Stimulated activated CD8-positive, alpha-beta memory T cell treated with anti-CD3 and anti-CD28 coated beads, Interleukin-12 subunit alpha, Interleukin-12 subunit beta, amount 100 ng/mL, for 1 hour (primary cell): ENCODE measurements at places on chromosomes 1 and 21.

DNA sequence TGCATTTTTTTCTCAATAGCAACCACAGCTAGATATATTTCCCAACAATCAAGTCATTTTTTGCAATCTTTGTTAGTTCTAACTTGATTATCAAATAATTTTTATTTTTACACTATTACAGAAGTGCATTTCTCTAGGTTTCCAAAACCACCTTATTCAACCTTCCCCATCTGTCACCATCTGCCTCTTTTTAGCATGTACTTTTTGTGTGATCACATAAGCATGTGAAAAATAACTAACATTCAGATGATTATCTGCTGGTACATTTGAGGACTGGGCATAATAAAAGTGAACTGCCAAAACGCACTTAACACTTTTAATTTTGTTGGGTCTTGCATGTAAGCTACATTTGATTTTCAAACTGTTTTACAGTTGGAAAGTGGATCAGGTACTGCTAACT, 291.5 kb downstream of the AKT3 start:
- no peak for DNase-seq

GRCh38 chr1:187383366-187383765, 554.6 kb downstream of the PLA2G4A start:
- DNase-seq, result no peak

DNA sequence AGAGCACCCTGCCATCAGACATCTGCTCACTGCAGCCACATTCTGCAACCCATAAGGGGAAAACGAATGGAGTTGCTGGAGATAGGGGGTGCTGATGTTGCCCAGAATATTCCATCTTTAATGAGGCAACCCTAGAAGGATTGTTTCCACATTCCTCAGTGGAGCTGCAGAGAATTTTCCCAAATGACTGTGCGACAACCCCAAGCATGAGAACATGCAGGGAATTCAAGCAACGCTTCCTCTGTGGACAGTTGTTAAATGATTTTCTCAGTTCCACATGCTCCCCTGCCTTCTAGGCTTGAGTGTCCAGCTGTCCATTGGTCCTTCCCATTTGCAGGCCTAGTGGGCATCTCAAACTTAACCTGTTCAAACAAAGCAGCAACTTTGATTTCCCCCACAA, 20.5 kb upstream of the UBL4B start:
- DNase-seq, result no peak

DNA sequence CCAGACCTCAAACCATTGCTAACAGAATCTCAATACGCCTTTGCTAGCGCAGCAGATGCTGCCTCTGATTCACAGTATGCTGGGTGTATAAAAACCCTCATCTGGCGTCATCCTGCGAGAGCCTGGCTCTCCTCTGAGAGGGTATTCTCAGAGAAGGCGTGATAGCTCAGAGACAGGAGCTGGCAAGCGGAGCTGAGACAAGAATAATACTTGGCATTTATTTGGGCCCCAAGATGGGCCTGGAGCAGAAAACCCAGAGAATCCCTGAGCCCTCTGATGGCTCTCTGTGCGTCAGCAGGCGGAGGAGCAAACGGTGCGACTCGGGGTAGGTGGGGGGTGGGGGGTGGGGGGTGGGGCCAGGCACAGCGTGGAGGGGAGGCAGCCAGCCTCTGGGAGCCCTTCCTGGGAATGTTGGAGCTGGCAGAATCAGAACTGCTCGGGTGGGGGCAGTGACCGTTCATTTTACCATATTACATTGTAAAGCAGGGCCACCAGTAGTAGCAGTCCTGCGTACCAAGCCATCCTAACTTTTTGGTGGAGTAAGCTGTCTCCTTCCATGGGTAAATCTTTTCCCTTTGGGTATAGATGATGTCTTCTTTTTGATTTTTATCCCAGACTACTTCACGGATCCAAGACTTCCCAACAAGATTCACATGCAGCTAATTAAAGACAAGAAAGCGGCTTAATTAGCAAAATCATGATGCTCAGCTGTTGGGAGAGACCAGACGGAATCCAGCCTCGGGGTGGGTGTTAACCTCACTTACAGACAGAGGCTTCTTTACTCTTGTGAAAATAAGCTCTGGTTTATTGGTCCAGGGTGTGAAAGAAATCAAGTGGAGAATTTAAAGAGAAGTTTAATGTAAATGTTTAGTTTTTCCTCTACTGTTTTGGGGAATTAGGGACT, 7.1 kb downstream of the RIIAD1 start:
- no peak for DNase-seq

DNA sequence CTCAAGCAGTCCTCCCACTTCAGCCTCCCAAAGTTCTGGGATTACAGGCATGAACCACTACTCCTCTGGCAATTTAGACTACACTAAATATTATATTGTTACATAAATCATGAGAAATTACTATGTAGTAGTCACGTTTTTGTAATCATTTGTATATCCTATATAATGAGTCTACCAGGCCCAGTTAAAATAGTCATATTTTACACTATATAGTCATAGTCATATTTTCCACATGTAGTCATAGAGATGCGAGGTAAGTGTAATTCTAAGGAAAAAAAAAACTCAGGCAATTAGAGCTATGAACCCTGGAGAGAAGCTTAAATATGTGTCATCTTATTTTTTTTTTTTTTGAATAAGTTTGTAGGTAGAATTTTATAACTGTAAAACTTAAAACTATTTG, 90.0 kb downstream of the FNBP1L start:
- no peak for DNase-seq

DNA sequence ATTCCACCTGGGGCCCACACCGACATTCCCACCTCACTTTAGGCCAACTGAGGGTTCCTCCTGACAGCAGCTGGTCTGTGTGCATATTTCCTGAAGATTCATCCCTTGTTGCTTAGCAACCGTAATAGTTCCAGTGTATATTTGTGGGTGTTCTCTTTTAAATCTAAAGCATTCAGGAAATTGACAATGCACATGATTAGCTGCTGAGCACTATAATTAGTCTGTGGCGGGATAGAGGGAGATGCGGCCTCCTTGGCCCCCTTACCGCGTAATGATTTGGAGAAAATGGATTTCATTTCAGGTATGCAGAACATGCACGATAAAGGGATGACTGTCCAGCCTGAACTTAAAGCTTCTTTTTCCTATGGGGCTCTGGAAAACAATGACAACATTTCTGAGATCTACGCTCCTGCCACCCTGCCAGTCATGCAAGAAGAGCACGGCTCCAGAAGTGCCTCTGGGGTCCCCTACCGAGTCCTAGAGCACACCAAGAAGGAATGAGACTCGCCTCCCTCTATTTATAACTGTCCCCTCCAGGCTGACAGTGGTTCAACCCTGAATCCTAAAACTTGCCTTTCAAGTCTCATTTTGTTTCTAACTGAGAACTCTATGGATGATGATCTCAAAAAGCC, 33.8 kb upstream of the RCAN3 start:
- no peak for DNase-seq

DNA sequence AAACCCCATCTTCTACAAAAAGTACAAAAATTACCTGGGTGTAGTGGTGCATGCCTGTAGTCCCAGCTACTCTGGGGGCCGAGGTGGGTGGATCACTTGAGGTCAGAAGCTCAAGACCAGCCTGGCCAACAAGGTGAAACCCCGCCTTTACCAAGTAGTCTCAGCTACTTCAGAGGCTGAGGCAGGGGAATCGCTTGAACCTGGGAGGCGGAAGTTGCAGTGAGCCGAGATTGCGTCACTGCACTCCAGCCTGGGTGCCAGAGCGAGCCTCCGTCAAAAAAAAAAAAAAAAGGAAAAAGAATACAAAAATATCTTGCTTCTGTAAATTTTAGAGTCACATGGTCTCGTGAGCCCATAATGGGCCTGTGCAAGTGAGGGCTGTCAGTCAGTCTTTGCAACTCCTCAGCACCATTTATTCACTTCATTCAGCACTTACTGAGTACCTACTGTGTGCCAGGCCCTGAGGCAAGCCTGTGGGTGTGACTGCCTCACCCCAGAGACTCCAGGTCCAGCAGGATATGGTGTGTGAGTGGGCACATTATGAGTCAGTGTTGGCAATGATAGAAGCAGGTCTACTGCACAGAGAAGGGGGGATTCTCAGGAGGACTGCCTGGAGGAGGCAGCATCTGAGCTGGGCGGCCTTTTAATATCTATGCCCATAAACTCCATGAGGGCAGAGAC, 46.8 kb upstream of the TARDBP start:
- DNase-seq, result no peak

DNA sequence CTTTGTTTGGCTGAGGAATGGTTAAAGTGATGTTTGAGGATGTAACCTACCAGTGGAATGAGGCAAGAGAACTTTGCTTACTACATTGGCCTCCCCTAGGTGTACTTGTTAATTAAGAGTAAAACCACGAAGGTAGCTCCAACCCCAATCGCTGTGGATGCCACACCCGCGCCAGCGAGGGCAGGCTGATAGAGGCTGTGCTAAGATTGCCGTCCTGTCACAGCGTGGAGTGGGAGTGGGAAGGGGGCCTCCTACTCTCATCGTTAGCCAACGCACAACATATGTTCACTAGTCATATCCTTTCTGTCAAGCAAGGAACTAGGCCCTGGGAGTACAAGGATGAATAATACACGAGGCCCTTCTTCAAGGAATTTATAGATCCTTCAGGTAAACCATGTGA, 99.6 kb downstream of the RUNX1 start:
- no peak for DNase-seq

DNA sequence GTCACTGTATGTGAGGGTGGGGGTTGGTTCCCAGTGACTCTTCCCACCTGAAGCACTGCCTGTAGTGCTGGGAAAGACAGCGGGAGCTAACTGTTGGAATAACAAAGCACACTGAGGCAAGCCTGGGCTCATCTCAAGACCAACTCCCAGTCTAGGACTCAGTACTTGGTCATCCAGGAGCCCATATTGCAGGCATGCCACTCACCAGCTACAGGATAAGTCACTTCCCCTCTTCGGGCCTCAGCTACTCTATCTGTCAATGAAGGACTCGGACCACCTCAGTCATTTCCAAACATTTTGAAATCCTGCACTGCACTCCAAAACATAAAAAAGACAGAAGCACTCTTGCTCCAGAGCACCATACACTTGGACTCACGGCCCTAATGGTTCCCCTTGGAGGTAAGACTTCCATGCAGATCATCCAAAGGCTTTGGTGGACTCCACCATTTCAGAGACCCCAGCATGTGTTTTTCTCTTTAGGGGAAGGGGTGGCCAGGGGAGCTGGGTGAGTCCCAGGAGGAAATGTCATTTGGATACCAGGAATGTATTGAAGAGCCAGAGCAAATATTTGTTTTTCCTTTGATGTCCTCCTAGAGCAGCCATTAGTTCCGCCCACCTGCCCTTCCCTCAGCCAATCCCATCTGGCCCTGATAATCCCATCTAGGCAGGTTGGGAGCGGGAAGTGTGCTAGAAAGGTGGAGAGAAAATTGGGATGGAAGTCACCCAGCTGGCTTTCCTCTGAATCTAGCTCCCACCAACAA, 3.1 kb downstream of the NUAK2 start:
- no peak for DNase-seq
